ENCODE measurements at places on chromosomes 12 and 14.

DNA sequence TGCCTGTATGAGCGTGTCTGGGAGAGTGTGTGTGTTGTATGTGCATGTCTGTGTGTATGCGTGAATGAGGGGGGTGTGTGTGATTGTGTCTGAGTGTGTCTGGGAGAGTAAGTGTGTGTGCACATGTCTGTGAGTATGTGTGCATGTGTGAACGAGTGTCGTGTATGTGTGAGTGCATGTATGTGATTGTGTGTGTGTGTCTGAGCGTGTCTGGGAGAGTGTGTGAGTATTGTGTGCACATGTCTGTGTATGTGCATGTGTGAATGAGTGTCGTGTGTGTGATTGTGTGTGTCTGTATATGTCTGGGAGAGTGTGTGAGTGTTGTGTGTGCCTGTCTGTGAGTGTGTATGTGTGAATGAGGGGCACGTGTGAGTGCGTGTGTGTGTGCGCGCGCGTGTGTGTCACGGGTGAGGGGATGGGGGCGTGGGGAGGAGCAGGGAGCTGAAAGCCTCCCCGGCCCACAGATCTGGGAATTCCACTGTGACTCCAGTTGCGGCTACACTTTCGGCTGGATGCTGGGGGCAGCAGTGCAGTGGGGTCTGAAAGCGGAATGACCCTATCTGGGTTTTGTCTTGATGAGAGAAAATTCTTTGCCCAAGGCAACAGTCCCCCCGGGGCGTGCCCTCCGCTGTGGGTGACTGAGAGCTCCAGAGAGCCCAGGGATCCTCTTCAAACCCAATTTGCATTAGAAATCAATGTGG lies 138.1 kb upstream of the MED13L start:
- no peaks in the 10 kb centered on the region for H3K27me3 ChIP-seq
- H3K4me3 ChIP-seq, result no peak overlapping the region
- H3K36me3 ChIP-seq, result no peaks in the 10 kb centered on the region
- DNase-seq, result no peak
- no peaks in the 10 kb centered on the region for H3K4me1 ChIP-seq
- no peak overlapping the region for H3K27ac ChIP-seq

DNA sequence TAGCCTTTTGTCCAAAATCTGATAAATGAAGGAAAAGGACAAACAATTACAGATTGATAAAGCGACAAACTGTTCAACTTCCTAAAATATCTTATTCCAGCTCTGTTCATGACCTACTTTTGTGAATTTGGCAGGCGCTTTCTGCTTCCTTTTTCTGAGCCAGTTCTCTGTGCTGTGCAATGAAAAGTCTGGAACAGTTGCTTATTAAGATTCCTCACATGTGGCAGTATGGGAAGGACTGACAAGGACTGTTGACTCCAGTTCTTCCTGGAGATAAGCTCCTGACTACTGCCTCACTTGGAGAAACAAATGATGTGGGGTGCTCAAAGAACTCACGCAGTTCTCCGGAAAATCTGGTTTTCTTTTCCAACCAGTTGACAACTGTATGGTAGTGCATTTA lies 58.3 kb upstream of the ANP32D start:
- DNase-seq, result no peak
- peaks cover 17% of the 10 kb centered on the region for H3K4me1 ChIP-seq
- peaks cover 10% of the 10 kb centered on the region for H3K27me3 ChIP-seq
- peaks cover 26% of the 10 kb centered on the region for H3K36me3 ChIP-seq
- H3K4me3 ChIP-seq, result no peak overlapping the region

GRCh38 chr12:94222351-94223084 lies 74.1 kb downstream of the PLXNC1 start:
- H3K4me3 ChIP-seq, result no peak overlapping the region
- H3K27ac ChIP-seq, result no peak overlapping the region
- H3K4me1 ChIP-seq, result peaks cover 20% of the 10 kb centered on the region
- peaks cover 16% of the 10 kb centered on the region for H3K36me3 ChIP-seq

DNA sequence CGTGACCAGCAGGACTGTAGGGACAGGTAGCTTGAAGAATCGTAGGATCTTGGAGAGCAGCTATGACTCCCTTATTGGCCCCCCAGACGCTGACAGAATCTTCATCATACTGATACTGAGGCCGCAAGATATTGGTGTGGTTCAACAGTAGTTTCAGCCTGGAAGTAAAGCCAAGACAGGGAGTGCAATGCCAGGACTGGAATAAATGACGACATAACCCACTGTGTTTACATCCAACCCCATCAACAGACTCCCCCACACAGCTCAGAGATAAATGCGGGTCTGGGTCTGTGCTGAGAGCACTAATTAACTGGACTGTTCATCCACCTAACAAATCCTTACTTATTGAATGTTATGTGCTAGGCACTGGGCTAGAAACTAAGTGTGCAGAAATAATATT lies 16.6 kb downstream of the NOXRED1 start:
- no peak overlapping the region for H3K4me3 ChIP-seq
- no peak overlapping the region for H3K27ac ChIP-seq
- H3K27me3 ChIP-seq, result peaks cover 1% of the 10 kb centered on the region

GRCh38 chr14:85293612-85294234 lies 236.2 kb upstream of the FLRT2 start:
- H3K27ac ChIP-seq, result no peak overlapping the region
- no peaks in the 10 kb centered on the region for H3K4me1 ChIP-seq
- no peaks in the 10 kb centered on the region for H3K27me3 ChIP-seq
- no peak for DNase-seq
- no peak overlapping the region for H3K4me3 ChIP-seq
- no peaks in the 10 kb centered on the region for H3K36me3 ChIP-seq

All from naive thymus-derived CD8-positive, alpha-beta T cell (primary cell).